ENCODE measurements at places on chromosomes 13 and 19.

GRCh38 chr19:50690439-50690838, 29.2 kb downstream of the SHANK1 start:
- no peak for DNase-seq

DNA sequence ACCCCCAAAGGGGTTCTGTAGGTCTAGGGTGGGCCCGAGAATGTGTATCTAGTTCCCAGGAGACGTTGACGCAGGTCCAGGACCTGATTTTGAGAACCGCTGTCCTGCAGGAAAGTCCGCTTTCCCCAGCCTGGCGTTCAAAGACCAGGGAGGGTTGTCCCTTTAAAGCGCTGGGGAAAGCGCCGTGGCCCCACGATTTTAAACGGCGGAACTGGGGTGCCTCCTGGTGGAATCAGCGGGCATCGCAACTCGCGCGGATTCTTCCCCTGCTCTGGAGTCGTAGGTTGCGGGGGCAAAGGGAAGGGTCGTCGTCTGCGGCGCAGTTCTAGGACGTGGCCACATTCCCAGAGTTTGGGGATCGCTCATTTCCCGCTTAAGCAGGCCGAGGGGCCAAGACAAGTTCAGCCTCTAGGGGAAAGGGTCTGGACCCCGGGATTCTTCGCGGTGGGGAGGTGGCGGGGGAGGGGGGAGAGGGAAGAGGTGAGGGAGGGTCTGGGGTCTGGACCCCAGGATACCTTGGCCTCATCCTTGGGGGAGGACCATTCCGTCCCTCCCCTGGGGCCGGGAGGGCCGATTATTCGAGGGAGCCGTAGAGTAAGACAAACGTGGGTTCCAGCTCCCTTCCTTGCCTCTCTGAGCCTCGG, 7.7 kb downstream of the PNMA8B start:
- peak; percentile 69 for DNase-seq

GRCh38 chr19:4847190-4847973, 15.9 kb upstream of the TICAM1 start:
- no peak for DNase-seq

DNA sequence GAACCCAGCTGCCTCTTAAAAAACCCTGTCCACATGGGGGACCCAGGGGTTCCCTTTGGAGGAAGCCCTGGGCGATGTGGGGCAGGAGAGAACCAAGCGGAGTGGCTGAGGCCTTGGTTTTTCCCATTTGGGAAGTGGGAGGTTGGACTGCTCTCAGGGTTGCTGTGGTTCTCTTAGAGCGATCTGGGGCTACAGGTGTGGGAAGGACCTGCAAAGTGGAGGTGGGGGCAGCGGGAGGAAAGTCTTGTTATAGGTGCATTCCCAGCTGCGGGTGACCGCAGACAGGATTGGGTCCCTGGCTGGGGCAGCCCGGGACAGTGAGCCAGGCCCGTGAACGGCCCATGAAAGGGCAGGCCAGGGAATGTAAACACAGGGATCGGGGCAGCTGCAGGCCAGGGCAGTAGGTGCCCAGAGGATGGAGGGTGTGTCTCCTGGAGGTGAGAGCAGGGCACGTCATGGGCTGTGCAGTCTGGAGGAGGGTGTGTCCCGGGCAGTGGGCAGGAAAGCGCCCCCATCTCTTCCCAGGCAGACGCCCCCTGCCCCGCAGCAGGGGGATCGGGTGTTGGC, 814 bp downstream of the SLC25A23 start:
- DNase-seq = no peak

DNA sequence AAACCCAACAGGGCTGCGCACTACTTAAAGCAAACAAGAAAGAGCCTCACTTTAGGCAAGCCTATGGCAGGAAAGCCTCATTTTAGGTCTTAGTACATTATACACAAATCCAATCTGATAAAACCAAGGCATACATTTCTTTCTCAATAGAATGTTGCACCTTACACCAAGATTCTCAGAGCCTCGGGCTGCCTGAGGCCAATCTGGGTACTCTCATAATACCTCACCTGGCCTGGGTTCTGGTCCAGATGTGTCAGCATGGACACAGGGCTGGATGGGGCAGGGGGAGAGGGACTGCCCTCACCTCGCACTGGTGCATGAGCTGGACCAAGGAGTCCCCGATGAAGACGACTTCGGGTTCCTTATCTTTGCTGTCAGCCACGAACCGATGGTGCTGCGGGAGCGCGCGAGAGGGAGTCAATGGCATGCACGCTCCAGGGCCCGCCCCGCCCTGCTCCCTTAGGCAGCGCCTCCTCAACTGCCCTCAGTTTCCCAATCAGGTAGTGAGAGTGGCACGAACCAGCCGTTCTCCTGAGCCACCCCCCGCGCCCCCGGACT, at the start of gene PRR19:
TSS of gene PRR19 (plus strand) at position 487 of the 558 bp plus-strand sequence. CDS start 7,453 bp downstream, outside the sequence.
- no peak for DNase-seq

- no peak for DNase-seq
Measured at GRCh38 chr13:114203536-114203935, 24.5 kb downstream of the CFAP97D2 start.

DNA sequence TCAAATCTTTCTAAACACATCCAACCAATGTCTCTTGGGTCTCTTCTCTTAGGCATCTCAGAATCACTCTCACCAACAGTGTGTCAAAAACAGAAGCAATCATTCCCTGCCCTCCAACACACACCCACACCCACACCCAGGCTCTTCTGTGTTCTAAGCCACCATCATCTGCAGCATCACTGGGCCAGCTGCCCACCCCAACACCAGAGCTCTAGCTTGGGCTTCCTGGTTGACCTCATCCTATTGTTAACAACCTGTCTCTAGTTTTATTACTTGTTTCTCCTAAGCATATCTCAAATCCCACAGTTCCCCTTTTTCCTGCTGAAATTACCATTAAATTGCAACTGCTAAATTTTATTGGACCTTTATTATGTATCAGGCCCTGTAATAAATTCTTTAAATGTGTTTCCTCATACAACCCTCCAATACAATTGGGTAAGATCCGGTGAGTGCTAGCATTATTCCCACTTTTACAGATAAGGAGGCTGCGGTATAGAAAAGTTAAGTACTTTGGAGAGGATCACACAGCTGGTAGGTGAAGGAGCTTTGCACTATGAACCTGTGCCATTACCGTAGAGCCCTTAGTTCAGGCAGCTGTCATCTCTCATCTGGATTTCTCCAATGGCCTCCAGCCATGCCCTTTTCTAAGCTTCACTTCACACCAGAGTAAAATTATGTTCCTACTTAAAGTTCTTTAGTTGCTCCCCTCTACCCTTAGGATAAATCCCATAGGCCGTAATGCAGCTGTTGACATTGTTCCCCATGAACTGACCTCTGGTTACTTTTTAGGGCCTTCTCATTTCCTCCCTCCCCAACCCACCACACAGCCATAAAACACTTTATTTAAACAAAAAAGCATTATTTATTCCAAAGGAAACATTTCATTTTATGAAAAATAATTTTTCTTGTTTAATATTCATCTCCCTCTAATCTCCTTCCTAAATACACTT, 227.7 kb downstream of the B3GLCT start:
- DNase-seq = no peak

DNA sequence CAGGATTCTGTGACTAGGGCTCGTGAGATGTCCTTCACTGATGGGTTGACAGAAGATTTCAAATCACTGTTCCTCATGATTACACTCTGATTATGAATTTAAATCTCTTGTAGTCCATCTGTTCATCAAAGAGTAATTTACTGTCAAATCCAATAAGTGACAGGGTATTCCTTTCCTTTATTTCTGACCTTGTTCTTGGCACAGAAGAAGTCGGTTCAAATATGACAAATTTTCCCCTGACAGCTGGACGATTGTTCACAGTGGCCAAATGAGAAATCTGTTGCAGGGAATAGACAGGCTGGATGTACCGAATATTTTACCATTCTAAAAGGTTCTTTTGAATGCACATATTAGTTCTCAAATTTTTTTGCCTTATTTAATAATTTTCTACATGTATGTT, 767.3 kb upstream of the GPC6 start:
- DNase-seq = no peak

DNA sequence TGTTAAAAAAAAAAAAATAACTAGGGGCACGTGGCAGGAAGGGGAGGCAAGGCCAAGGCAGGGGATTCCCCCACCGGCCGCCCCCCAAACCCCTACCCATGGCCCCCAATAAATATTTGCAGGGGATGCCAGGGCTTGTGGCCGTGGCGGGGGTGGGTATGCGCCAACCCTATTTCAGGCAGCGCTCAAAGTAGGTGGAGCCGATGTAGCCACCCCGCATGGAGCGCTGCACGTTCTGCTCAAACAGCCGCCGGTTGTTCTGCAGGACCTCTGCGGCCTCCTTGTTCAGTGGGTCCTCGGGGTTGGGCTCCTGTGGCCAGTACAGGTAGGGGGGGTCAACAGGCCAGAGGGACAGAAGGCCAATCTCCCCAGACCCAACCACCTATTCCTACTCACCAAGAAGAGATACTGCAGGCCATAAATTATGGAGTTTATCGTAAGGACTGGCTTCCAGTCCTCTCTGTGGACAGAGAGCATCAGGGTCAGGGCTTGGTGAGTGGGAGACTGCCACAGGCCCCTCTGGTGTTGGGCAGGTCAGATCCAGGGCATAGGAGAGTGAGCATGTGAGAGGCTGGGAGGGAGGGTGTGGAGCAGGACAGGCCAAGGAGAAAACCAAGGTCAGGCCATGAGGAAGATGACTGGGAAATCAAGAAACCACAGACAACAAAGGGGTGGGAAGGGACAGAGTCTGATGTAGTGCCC, 1.2 kb upstream of the CHMP2A start:
- no peak for DNase-seq

DNA sequence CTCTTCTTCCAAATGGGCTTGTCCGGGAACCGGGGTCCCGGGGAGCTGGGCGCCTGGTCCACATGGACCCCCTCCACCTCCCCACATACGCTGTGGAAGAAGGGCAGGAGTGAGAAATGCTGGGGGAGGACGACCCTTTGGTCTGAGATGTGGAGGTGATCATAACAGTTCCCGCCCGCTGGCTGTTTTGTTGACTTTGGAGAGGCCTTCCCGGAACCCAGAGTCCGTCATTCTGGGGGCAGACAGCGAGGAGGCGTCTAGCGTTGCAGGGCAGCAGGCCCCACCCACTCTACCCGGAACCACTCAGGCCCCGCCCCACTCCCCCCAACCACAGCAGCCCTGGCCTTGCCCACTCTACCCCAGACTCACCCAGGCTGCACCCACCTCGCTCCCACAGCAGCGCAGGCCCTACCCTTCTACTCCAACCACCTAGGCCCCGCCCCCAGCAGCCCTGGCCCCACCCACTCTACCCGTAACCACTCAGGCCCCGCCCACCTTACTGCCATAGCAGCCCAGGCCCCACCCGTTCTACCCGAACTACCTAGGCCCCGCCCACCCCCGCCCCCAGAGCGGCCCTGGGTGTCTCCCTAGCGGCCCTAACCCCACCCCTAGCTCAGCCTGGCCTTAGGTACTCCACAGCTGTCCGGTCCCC, 7.1 kb downstream of the GPR108 start:
- DNase-seq = peak; percentile 42

DNA sequence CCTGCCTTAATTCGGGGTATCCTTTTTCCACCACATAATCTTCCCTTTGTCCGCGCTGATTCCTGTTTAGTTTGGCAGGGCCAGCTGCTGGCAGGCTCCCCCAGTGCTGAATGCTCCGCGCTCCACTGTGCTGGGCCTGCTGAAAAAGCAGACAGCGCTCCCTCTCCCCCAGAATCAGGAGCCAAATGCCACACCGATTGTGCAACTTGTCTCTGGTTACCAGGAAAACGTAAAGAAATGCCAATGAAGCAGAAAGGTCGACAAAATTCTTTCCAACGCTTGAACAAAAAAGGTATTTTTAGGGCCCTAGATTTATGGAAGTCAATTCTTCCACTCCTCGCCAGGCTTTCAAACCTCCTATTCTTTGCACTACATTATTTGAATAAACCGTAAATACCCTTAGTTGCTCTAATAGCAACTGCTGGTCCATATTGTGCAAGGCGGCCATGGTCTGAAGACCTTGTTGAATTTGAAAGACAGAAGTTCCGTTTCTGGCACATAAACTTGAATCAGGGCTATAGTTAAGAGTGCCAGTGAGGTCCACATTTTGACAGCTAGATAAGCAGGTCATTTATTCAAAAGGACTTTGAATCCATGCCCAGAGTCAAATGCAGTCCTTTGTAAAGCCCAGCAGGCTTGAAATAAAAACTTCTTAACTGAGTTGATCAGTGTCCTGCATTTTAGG, 206.7 kb upstream of the RFC3 start:
- DNase-seq = no peak

GRCh38 chr19:41328157-41328841, 18.3 kb downstream of the CCDC97 start:
- peak; percentile 53 for DNase-seq

DNA sequence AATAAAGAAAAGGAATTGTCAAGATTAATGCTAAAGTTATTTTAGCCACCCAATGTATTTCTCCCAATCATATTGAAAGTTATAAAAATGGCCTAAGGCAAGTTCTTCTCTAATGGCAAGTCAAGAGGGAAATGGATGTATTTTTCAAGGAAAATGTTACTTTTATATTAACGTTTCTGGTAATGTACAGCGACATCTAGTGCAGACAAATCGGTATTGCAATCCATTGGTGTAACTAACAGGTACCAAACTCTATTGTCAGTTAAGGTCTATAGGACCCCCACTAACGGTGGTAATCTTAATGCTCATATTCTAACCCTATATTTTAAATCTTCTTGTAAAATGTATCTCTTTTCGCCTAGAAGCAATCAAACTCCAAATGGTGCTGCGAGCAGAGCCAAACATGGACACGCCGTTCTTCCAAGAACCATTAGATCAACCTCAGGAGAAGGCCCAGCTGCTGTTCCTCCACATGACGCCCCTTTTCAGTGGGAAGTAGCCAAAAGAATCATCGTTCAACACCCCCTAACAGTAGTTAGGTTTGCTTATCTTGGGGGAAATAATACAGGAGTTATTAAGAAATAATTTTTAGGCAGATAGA, 98.5 kb upstream of the PABPC3 start:
- peak; percentile 36 for DNase-seq

DNA sequence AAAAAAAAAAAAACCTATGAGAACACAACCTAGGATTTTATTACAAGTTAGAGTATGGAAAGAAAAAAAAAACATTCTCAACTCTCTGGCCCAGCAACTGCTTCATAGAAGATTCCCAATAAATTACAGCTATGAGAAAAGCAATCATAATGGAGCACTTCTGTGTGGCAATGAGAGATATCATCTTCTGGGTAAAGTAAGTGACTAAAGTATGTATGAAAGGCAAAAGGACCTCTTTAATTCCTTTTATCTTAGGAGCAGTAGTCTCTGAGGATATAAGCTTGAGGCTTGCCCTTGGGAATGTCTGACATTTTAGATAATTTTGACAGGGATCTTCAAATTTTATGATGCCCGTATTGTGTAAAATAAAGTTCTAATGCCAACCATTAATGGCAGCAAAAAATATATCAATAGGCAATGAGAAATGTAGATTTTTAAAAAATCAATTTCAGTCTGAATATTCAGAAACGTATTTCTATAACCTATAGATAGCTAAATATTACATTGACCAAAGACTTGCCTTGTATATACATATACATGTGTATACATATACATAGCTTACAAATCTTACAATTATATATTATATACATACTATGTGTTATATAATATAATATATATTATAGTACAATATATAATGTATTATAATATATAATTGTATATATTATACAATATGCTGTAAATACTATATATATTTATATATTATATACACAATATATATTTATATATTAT, 823.9 kb upstream of the SLITRK1 start:
- no peak for DNase-seq

- no peak for DNase-seq
Measured at GRCh38 chr13:69243366-69243765, 864.3 kb upstream of the ATXN8OS start.

- DNase-seq = no peak
Measured at GRCh38 chr13:32824675-32825074, 191.5 kb upstream of the KL start.

Measured in inflammatory macrophage (primary cell).